Gastroesophageal sphincter (tissue), 4 donors: ENCODE measurements at places on chromosomes 1 and 21. TPM values are rescaled to one million over a fixed set of nuclear protein-coding genes. Genes with fewer than 3 reads are reported as not detected.

Gene ARHGEF16
- 0.54 TPM for total RNA-seq

Gene RNU1-4
- total RNA-seq, result under 0.01 TPM

GRCh38 chr1:12548973-12549459, 69.0 kb downstream of the DHRS3 start:
- ATAC-seq, result peak; percentile 57

- no peak for ATAC-seq
Observed at GRCh38 chr21:40555021-40555528, 291.9 kb downstream of the DSCAM start.

DNA sequence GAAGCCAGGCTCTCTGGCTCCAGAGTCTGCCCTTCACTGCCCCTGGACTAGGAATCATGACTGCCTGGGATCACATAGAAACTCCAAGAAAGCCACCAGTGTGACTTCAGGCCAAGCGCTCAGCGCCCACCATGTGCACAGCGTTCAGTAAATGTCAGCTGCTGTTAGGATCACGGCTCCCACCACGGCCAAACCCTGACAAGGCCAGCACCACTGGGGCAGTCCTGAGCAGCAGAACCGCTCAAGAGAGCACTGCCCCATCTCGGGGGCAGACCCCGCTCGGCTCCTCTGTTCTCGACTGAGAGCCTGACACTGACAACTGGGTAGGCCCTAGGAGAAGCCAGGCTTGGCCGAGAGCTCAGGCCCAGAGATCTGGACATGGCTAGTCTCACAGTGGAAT, 10.0 kb downstream of the CAPZB start:
- ATAC-seq, result no peak

Gene AMIGO1
- 10.9 TPM for total RNA-seq

Gene STYXL2
- 0.16 TPM for total RNA-seq

DNA sequence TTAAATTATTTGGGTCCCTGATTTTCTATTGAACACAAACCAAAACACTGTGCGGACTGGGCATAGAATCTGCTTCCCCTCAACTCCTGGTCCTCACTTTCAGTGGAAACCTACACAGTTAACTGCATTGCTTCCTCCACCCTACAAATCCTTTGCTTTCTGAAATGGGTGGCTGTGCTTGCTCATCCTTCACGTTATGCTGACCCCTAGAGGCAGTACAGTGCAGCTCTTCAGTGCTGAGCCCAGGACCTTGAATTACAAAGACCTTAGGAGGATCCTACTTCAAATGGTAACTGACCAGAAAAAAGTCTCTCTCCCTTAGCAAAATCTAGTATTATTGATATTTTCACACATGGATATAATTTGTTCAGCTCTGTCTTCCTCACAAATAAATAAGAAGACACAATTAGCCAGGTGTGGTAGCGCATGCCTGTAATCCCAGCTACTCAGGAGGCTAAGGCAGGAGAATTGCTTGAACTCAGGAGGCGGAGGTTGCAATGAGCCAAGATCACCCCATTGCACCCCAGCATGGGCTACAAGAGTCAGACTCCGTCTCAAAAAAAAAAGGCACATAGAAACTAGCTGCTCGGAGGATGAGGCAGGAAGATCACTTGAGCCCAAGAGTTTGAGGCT, 63.4 kb upstream of the L1TD1 start:
- ATAC-seq, result peak; percentile 53
